GF-D8 (cell line): ENCODE measurements at places on chromosomes 5 and 9.

- no peak for DNase-seq
These were observed 89.8 kb downstream of the SLC1A3 start for GRCh38 chr5:36696059-36696673.

DNA sequence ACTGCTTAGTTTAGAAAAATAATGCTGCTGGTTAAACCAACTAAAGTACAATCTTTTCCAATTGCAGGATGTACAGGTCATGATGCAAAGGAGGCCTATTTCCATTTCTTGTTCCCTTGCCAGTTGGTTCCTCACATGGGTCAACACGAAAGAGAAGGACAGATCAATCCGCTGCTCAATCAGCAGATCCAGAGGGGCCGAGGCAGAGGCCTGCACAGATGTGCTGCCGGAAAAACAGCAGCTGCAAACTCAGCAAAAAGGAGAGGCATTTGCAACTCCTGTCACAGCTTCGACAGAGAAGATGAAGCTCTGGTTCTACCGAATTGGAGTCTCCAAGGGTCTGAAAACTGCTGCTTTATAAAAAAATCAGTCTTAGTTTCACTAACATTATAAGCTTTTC is 69.8 kb downstream of the NIPSNAP3B start:
- DNase-seq: no peak

GRCh38 chr9:125323615-125324014 is 62.0 kb downstream of the GAPVD1 start:
- DNase-seq: no peak

DNA sequence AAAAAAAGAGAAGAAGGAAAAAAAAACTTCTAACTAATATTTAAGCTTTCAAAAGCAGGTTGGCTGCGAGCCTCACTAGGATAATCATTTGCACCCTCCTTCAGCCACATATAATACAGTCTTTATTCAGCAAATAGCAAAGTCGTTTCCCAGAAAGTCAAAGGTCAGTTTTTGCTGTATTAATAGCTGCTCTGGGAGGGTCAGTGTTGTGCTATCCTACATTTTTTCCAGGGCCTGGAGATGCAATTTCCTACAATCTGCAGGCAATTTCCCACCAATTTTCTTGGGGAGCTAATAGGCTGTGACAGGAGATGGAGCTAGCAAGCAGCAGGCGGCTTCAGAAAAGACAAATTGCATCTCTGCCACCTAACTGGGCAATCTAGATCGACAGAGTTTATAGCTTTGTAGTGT is 136.8 kb downstream of the TLE1 start:
- DNase-seq: no peak

GRCh38 chr5:56516035-56516434 is 282.9 kb upstream of the ANKRD55 start:
- no peak for DNase-seq
